ENCODE measurements at places on chromosomes 11 and 22.

DNA sequence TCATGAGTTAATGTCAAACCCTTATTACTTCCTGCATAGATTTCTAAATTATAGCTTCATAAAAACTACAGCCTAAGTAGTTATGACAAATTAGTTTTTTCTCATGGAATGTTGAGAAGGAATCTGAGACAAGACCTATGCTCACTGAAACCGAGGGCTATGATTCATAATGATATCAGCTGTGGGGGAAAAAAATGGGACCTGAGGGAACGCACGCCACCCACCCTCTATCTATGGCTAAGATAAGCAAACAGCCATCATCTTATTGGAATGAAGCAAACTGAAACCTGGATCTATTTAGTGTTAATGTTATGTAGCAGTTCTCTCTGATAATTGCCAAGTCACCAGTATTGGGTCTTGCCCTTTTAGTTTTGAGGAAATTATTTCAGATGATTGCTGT is 906.9 kb upstream of the RAG2 start:
- no peak for DNase-seq

GRCh38 chr11:33802194-33802950 is 28.1 kb upstream of the FBXO3 start:
- peak; percentile 50 for DNase-seq

DNA sequence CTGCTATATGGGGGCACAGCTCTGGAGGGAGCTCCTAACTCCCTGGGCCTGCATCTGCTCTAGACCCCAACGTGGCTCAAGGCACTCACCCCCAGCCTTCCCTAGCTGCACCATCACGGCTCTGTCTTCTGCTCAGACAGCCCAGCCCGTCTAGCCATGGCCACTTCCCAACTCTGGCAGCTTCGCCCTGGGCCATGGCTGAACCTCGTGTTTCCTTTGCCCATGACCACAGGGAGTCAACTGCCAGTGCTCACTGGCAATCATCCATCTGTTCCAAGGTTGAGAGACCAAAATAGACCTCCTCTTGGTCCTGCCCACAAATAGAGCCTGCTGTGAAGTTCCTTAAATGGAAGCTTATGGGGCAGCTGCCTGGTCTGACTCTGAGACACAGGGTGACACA is 5.4 kb downstream of the LMO1 start:
- no peak for DNase-seq

DNA sequence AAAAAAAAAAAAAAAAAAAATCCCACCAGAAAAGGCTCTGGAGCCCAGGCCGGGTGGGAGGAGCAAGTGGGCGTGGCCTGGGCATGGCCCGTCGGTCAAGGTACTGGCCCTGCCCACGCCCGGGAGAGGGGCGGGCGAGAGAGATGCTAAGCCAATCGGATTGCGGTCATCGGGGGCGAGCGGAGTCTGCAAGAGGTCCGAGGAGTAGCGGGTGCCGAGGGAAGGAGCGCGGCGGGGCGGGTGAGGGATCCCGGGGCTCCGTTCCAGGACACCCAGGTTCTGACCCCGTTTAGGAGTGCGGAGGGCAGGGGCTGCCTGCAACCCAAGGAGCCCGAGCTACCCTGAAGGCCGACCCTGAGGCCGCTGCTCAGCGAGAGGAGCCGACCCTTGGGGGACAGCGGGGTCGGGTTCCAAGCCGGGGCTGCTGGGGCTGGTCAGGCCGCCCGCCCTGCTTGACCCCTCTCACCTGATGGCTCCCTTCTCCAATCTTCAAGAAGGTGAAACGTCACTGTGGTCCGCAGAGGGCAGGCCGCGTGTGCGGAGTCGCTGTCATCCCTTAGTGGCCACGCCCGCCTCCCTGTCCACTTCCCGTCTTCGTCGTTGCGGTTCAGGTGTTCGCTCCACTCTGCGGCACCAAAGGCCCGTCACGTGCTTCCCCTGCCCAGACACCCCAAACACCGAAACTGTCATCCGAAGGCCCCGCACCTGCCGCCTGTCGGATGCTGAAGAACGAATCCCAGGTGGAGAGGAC is 11.1 kb upstream of the TAB1 start:
- peak; percentile 93 for DNase-seq

- DNase-seq: no peak
Measured at GRCh38 chr11:119749006-119749565, 20.1 kb upstream of the NECTIN1 start.

DNA sequence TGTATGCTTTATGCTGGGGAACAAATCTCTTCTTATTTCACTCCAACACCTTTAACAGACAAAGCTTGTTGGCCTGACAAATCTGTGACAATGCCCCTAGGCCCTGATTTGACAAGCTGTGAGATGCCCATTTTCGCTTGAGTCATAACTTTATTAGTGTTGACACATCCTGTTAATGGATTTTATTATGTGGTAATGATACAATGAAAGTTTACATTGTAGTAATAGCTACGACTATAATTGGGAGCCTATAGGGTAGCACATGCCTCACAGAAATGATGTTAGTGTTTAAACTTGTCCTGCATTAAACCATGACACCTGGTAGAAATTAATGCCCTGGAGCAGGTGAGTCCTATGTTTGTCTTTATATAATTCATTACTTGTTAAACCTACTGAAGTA is 3.3 kb upstream of the MMP10 start:
- no peak for DNase-seq

- no peak for DNase-seq
Measured at GRCh38 chr22:42604403-42604802, 10.3 kb downstream of the POLDIP3 start.

- no peak for DNase-seq
Measured at GRCh38 chr22:49765091-49765771, 62.4 kb downstream of the BRD1 start.

DNA sequence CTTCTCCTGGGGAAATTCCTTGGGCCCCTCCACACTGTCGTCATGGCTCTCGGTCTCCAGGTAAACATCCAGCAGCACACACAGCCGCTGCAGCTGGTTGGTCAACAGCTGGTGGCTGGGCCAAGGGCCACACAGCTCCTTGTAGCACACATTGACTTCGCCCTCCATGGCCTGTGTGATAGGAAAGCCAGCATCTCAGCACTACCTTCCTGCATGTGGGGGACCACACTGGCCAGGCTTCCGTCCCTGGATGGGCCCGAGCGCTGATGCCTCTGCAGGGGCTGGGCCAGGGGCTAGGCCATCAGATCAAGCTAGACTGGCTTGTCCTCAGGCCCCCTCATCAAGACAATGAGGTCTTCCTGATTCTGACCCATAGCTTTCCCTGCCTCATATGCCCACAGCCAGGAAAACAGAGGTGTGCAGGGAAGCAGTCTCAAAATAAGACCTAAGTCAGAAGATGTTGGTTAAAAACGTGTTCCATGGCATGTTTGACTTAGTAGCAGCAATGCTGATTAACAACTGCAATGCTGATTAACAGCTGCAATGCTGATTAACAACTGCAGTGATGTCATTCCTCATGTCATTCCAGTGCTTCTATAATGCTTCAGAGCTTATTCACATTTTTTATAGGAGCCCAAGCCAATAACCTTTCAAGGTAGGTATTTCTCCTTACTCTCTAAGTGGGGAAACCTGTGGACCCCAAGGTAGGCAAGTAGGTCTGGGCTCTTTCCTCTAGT is 31.3 kb downstream of the NEFH start:
- DNase-seq: no peak

DNA sequence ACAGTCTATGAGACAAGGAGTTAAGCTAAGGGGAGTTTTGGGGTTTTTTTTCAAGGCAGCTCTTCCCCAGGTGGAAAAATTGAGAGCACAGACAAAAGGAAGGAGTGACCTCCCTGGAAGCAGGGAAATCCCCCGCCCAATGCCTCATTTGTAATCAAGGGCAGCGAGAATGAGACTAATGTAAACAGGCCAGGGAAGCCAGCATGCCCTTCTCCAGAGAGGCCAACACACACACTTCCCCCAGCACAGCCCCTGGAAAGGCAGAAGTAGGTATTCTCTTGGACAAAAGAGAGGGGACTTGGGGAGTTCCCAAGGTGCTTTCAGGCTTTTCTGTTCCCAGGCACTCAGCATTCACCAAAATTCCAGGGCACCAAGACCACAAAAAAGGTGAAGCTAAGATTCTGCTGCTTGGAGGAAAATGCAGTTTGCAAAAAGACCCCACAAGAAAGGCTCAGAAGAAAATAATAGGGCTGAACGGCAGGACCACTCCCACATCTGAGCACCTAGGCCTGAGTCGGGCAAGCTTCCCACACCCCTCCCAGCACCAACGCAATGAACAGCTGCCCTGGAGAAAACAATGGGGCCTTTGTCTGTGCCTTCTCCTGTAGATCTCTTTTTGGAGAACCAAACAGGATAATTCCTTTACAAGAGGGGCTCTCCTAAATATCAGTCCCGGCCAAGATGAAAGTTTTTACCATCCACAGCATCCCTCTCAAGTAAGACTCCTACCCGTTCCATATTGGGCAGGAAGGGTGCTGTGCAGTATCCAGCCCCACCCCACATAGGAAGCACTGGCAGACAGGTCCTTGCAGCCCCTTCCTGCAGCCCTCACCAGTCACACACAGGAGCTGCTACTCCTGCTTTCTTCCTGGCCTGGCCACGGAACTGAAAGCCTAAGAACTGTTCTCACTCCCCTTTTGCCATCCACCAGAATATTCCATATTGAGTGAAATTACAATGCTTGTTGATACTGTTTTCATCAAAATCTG is 70.7 kb upstream of the AKIP1 start:
- no peak for DNase-seq

- no peak for DNase-seq
Measured at GRCh38 chr11:111283945-111284481, 14.3 kb upstream of the POU2AF3 start.

DNA sequence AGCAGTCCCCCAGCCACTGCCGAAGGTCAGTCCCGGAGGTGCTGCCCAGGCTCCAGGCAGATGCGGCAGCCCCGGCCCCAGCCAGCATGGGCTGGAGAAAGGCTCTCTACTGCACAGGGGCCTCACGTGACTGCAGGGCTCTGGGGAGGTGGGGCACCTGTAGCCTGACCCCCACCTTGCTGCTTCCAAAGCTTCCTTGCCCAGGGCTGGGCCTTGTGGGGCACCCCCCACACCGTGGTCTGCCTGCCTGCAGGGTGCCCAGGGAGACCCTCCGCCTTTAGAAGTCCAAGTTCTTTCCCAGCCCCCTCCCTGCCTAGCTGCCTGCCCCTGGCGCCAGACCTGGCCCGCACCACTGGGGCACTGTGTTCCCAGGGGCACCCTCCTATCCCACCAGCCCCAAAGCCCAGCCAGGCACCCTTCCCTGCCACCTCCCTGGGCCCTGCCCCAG is 28.4 kb upstream of the TXNRD2 start:
- DNase-seq: no peak

- DNase-seq: no peak
Measured at GRCh38 chr11:102582140-102582539, 43.0 kb downstream of the MMP20 start.

- no peak for DNase-seq
Measured at GRCh38 chr11:18771266-18772035, 20.1 kb downstream of the PTPN5 start.

GRCh38 chr11:128488471-128488870 is 98.9 kb downstream of the ETS1 start:
- DNase-seq: no peak

- DNase-seq: no peak
Measured at GRCh38 chr11:109937968-109938367, 155.2 kb upstream of the ZC3H12C start.

- no peak for DNase-seq
Measured at GRCh38 chr11:11032066-11032465, 174.2 kb upstream of the ZBED5 start.

DNA sequence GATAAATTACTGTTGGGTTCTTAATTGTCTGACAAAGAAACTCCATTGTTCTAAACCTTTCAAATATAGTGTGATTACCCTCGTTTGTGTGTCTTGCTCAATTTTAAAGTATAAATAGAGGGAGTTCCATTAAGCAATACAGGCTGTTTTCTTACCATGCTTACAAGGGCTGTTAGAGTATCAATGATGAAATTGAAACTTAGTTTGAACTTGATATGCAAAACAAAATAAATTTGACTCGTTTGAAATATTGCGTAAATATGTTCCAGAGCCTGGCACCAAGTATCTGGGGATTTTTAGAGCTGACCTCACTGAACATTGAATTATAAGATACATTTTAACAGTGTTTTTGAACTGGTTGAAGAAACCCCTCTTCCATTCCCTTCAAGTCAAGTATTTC is 31.7 kb downstream of the TEAD1 start:
- DNase-seq: no peak

DNA sequence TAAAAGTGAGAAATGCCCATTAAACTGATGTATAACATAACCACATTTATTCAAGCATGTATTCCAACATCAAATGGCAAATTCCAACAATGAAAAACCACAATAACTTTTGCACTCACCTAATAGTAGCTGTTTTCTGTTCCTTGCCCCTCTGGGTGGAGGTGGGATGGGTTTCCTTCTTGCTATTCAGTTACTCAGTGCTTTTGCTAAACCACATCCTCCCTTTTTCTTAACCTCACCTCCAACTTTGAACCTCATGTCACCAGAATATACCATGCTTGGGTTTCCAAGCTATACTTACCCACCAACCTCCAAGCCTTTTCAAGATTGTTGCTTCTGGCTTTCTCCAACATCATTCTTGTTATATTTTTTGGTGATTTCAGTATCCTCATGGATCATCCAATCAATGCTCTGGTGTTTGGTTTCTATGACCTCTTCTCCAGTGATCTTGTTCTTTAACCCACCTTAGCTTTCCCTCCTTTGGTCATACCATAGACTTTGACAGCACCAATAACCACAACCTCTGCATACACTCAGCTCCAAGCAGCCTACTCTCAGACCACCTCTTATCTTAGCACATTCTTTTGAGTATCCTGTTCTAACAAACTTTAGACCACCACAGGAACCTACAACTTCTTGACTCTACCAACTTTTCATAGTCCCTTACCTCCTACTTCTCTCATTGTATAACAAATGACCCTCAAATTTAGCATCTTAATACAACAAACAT is 3.2 kb upstream of the CCDC15 start:
- DNase-seq: no peak

- no peak for DNase-seq
Measured at GRCh38 chr11:117668321-117668751, 128.7 kb downstream of the DSCAML1 start.

GRCh38 chr11:64227405-64227956 is 1.4 kb downstream of the NUDT22 start:
- DNase-seq: no peak

DNA sequence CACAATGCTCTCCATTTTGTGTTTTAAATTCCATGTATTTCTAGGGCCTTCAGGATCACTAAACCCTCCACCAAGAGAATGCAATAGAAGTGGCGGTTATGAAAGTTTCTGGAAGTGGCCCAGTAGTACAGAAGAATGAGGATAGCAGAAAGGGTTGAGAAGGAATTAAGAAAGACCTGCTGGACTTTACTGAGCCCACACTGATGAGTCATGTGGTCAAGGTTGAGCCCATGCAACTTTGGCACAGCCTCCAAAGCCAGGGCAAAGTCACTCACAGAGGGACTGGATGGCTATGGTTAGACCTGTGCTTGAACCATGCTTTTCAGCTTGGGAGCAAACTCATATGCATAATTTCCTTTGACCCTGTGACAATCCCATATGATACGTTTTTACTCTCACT is 102.9 kb upstream of the PLET1 start:
- DNase-seq: no peak
